Activated CD8-positive, alpha-beta memory T cell treated with anti-CD3 and anti-CD28 coated beads for 1 hour (primary cell): ENCODE measurements at places on chromosomes 2 and 18.

DNA sequence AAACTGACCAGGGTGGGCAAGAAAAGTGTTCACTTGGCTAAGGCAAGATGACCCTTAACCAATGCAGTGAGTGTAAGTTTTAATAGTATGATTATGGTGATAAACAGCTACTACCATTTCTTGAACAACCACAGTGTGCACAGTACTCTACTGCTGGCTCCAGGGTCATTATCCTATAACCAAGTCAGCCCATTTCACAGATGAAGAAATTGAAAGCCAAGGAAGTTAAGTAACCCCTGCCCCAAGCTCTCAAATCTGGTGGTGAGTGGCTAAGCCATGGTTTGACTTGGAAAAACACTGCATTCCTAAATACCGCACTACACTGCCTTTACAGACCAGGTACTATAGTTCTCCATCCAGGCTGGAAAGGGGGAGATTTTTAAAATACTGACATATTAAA is 5.7 kb downstream of the ZNF385B start:
- DNase-seq = no peak

- no peak for DNase-seq
These were observed 112.1 kb upstream of the RNU4ATAC start for GRCh38 chr2:121418494-121419058.

DNA sequence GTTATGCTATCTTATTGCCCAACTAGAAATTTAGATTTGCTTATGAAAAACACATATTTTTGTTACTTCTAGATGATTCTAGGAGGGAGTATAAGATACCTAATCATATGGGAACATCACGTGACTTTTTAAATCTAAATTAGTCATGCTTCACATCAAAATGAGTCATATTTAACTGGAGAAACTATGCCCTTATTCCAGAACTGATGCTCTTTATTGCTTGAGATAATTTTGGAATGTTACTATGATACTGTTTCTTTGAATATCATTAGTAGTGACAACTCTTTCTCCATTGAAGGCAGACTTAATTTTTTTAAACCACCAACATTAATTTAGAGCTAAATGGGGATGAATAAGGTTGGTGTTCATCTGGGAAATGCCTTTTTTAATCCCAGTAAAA is 19.9 kb upstream of the ELAC1 start:
- DNase-seq = no peak

DNA sequence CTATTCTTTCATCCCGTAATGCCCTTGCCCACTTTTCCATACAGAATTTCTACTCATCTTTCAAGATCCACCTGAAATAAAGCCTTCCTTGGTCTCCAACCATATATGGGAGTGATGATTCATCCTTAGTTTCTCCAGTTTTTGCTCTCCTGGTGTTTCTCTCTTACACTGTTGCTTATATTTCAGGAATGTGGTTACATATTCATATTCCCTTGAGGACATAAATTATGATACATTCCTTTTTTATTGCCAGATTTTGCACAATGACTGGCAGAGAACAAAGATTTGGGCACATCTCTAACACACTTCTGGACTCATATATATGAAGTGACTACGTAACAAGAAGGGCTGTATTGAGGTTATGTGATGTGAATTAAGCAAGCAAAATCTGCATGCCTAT is 1573.4 kb upstream of the NXPH2 start:
- no peak for DNase-seq

DNA sequence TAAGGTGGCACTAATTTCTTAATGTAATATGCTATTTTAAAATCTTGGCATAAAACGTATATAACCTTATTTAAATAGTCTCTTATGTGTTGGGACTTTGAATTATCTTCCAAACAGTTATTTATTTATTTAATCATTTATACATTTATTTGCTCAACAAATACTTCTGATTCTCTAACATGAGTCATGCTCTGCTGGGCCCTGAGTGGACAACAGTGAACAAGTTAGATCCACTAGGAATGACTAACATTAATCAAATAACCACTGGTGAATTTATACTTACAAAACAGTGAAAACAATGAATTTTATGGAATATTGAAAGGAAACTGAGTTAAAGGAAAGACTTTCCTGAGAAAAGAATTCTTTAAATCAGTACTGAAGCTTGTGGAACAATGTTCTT is 1257.2 kb upstream of the CHAC2 start:
- DNase-seq = no peak

- no peak for DNase-seq
These were observed 104.8 kb downstream of the PLCL1 start for GRCh38 chr2:197908990-197909776.

- DNase-seq = no peak
These were observed 38.6 kb downstream of the SLC25A12 start for GRCh38 chr2:171855401-171855800.

GRCh38 chr2:73031725-73032701 is 39.5 kb downstream of the SFXN5 start:
- DNase-seq = no peak

DNA sequence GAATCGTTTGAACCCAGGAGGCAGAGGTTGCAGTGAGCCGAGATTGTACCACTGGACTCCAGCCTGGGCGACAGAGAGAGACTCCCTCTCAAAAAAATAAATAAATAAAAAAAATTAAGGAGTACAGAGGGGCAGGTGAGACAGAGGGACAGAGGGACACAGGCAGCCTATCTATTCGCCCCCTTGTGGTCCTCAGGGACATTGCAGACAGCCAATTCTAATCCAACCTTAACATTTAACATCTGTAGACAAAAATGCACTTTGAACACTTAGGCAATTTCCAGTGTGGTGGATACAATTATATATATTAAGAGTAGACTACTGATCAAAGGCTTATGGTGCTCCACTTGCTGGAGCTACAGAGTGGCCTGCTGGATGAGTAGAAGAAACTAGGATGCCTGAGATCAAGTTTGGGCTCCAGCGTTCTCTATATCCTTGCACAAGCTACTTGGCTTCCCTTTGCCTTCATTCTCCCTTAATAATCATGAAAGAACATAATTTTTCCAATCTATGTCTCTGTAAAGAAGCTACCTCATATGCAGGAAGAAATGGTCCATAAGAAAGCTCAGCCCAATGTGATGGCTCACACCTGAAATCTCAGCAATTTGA is 8.2 kb upstream of the SMARCAL1 start:
- DNase-seq = peak; percentile 3

GRCh38 chr18:29250259-29250658 is 1073.3 kb upstream of the CDH2 start:
- DNase-seq = no peak

DNA sequence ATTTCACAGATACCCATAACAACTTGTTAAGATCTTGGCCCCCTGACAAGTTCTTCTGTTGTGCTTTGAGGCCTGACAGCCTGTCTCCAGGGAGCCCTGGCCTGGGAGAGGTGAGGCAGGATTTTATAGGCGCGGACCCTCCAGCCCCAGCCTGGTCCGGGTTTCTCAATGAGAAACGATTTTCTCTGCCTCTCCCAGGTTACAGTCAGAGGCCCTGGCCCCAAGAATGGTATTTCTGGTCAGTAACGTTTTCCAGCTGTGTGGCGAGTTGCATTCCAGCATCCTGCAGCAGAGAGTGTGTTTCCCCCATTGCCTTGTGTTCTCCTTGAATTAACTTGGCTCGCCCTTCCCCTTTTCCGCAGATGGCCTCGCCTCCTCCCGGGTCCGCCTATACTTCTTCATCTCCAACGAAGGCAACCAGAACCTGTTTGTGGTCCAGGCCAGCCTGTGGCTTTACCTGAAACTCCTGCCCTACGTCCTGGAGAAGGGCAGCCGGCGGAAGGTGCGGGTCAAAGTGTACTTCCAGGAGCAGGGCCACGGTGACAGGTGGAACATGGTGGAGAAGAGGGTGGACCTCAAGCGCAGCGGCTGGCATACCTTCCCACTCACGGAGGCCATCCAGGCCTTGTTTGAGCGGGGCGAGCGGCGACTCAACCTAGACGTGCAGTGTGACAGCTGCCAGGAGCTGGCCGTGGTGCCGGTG is 3.0 kb downstream of the INHBB start:
- no peak for DNase-seq

- no peak for DNase-seq
These were observed 91.1 kb upstream of the MAPK4 start for GRCh38 chr18:50468807-50469206.

DNA sequence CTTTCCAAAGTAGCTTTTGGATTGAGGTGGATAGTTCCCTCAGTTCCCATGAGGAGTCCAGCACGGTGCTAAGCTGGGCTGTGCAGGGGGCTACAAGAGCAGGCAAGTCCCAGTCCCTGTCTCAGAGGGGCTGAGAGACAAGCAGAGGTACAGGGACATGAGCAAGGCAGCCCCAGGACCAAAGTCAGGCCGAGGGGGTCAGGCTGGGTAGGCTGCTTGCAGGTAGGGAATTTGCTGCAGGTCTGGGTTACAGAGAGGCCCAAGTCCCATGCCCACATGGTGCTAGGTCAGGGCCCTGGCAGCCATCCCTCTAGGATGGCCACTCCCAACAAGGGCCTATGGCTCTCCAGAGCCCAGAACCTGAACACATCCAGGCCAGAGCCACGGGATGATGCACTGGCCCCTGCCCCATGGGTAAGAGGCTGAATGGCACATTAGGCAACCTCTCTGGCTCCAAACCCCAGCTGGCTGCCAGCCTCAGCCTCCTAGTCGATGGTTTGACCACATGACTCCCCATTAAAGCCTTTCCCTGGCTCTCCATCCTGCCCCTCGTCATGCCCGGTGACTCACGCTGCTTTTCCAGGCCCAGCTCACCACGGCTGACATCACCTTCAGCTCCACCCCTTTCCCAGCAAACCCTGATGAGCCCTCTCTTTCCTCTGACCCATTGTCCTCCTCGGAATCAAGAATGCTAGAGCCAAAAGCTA is 83.7 kb downstream of the SDC1 start:
- no peak for DNase-seq

GRCh38 chr2:122055521-122055931 is 300.1 kb downstream of the TSN start:
- DNase-seq = no peak

DNA sequence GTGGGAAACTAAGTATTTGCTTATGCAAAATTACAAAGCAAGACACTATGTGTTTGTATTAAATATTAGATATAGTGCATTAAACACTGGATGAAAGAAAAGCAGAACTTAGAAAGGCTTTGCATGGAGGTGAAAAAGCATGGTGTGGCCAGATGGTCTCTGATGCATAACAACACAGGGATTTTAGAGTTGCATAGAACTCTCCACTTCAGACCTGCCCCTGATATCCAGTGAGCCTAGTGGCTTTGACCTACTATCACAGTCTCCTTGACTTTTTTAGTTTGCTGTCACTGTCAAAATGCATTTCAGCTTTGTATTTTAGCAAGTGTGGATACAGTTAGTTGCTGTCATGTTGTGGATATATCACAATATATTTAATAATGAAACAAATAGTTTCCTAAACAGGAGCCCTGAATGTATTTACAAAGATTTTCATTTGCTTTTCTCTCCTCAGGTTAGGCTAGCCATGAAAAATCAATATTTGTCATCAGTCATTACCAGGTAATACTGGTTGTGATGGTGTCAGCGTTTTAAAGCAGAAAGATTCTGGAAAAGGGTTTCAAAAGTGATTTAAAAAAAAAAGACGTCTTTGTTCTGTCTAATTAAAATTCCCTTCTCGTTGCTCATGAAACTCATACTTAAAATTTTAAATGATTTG is 5.2 kb downstream of the CSRNP3 start:
- DNase-seq = no peak

DNA sequence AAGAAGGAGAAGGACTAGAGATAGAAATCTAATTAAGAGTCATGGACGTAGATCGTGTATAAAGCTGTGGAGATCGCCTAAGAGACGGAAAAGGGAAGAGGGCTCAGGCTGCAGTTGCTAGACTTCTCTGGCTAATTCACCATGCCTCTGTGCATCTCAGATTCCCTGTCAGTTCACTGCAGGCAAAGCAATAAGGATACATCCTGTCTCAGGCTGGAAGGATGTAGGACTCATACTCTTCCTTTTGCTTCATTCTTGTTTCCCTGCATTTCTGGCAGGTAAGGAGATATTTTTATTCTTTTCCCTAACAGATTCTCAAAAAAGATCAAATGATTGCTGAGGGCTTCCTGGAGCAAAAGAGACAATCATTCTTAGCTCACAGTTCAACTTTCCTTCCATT is 112.5 kb downstream of the AP1S3 start:
- DNase-seq = no peak

DNA sequence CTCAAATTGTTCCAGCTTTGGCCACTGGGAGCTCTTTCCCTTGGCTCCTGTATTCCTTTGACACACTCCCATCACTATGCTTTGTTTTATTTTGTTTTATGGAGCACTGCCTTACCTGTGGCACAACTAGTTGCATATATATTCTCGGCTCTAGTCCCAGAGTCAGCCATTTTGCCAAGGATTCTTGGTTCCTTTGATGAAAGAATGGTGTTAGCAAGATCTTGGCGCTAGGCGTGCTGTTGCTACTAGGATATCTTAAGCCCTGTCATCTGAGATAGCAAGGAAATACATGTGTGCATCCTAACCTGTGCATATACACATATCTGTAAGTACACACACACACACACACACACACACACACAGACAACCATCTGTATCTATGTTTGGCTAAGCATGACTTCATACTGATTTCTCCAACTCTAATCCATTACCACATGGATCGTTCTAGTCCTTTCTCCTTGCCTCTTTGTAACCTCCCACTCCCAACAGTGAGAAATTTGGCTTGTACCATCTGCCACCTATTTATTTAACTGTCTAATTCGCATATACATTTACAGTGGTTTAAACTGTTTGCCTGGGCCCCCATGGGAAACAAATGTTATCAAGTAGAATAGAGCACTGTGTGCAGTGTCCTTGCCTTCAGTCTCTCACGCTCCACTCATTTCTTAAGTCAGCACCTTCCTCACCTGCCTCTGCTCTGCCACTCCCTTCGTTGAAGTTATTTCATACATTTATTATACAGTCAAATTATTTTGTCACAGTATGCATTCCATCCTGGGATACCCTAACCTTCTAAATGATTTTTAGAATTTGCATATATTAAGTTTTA is 137.5 kb upstream of the MAP3K20 start:
- DNase-seq = no peak

DNA sequence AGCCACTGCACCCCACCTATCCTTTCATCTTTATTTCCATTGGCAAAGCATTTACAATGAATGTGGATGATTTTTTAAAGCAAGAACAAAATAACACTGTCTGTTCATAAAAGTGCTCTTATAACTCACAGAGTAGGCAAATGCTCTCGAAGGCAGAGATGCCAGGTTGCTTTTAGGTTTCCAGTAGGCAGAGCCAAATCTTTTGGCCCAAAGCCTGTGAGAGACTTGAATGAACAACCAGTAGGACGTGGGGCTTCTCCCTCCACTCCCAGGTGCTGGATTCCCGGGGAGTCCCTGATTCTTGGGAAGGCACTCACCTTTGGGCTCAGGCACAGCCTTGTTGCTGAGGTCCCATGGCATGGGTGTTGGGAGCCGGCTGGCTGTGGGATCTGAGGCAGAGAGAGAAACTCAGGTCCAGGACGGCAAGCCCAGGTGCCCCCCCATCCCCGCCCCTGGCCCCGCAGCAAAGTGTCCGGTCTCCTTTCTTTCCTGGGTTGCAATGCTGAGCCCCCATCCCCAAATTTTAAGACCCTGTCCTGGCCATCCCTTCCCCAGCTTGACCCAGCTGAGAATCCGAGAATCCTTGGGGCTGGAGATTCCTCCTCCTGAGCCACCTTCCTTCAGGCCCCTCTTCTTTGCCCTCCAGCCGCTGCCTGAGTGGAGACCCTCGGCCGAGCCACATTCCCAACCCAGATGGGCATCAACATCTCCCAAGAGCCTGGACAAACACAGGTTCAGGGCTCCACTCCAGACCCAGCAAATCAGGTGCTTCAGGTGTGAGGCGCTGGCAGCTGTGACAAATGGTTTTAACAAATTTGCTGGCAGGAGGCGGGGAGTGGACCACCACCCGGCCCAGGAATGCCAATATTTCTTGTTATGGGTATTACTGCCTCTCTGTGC is 5.8 kb downstream of the NEURL3 start:
- DNase-seq = no peak

GRCh38 chr18:13366962-13367892 is 148.7 kb downstream of the LDLRAD4 start:
- no peak for DNase-seq
